GOT3 (cell line): ENCODE measurements at places on chromosomes 6 and 20.

DNA sequence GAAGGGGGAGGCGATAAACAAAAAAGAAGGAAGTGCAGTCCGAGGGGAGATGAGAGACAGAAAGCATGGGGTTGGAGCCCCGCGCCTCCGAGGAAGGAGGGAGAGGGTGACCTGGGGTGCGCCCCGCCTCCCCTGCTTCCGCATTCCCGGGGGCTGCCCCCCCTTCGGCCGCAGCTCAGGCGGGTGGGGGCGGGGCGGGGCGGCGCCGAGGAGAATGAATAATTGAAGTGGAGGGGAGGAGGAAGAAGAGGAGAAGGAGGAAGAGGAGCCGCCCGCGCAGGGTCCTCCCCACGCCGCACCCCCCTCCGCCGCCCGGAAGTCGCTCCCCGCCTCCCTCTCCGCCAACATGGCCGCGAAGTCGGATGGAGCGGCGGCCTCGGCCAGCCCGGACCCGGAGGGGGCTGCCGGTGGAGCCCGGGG lies at the start of gene XKR7:
Gene XKR7 (plus strand): TSS at position 322 of the 420 bp plus-strand sequence. CDS start 25 bp downstream, at position 347.
- no peak for DNase-seq

- DNase-seq, result no peak
Measured at GRCh38 chr6:120736740-120737139, 597.5 kb downstream of the TBC1D32 start.

DNA sequence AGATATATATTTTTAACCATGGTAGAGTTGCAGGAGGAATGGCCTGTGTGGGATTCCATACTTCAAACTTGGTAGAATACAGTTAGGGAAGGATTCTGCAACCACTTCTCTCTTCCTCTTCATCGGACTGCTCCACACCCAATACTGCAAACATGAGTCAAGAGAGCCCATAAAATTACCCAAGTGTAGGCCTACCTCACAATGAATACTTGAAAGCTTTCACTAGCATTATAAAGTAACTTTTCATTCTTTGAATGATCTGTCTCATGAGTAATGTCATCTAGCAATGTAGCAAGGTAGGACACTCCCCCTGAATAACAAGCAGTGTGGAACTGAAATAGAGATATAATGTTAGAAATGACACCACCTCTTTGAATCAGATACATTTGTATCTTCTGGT lies 79.4 kb downstream of the FOXC1 start:
- DNase-seq, result no peak

DNA sequence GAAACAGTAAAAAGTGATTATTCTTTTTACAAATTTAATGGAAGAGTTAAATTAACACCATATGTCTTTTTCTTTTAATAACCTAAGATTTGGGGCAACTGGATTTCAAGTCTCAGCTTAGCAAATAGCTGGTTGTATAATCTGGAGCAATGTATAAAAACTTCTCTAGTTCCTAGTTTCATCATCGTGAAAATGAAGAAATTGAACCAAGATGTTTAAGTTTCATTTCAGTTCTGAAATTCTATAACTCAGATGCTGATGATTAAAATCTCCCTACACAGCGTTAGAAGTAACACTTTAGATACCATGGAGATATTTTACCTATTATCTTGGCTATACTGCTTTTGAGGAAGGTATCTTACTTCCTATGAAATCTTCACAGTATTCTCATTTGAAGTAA lies 252.0 kb downstream of the KIF16B start:
- DNase-seq, result no peak

- DNase-seq, result no peak
Measured at GRCh38 chr6:72789145-72789544, 167.3 kb downstream of the KCNQ5 start.

DNA sequence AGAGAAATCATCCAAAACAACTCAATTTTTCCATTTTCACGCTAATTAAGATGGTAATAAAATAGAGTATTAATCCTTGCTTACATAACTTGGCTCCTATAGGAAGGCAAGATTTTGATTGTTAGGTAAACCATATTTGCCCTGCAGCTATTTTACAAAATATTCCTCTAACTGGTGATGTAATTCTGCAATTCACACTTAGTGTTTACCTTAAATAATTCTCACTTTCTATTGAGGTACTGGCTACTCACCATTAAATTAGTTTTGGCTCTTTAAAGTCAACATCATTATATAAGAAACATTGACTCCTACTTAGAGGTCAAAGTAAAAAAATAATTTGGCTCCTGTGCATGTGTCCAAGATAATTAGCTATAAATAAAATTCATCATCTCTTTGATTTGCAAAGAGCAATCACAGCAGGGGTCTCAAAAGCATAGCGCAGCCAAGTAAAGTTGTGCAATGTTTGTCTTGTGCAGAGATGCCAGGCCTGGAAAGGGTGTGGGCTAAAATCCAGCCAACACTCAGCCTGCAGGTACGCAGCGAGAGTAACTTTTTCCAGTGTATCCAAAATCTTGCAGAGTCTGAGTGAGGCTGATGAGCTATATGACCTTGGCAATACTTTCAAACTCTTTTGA lies 501.2 kb downstream of the MMUT start:
- DNase-seq, result no peak

GRCh38 chr6:140153703-140154102 lies 779.3 kb upstream of the CITED2 start:
- DNase-seq, result no peak

- no peak for DNase-seq
Measured at GRCh38 chr6:150783813-150784212, 81.7 kb upstream of the MTHFD1L start.
